ENCODE measurements at places on chromosomes 12 and 14. TPM values are rescaled to one million over a fixed set of nuclear protein-coding genes. Genes with fewer than 3 reads are reported as not detected.

NOVA1 gene
- not detected for total RNA-seq

SSTR1 gene
- not detected for total RNA-seq

PROX2 gene
- total RNA-seq, result not detected

PLEKHG7 gene
- total RNA-seq, result not detected

DNA sequence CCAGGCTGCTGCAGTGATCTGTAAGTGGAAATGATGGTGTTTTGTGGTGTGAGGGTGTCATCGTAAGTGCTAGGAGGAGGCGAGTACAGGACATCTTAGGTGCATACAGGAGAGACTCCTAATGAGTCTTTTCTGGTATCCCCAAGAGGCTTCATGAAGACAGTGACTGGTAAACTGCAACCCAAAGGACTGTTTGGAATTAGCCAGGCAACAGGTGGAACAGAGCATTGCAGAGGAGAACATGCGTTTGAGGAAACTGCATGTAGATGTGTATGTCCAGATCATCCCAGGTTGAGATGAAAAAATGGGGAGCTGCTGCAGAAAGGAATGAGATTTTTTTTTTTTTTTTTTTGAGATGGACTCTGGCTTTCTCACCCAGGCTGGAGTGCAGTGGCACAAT lies 5.4 kb downstream of the ACAD10 start:
- DNase-seq, result no peak

GRCh38 chr14:68487805-68488590 lies 304.9 kb downstream of the ZFP36L1 start:
- no peak for DNase-seq

GRCh38 chr12:52187640-52188039 lies 4.2 kb downstream of the KRT80 start:
- no peak for DNase-seq

DNA sequence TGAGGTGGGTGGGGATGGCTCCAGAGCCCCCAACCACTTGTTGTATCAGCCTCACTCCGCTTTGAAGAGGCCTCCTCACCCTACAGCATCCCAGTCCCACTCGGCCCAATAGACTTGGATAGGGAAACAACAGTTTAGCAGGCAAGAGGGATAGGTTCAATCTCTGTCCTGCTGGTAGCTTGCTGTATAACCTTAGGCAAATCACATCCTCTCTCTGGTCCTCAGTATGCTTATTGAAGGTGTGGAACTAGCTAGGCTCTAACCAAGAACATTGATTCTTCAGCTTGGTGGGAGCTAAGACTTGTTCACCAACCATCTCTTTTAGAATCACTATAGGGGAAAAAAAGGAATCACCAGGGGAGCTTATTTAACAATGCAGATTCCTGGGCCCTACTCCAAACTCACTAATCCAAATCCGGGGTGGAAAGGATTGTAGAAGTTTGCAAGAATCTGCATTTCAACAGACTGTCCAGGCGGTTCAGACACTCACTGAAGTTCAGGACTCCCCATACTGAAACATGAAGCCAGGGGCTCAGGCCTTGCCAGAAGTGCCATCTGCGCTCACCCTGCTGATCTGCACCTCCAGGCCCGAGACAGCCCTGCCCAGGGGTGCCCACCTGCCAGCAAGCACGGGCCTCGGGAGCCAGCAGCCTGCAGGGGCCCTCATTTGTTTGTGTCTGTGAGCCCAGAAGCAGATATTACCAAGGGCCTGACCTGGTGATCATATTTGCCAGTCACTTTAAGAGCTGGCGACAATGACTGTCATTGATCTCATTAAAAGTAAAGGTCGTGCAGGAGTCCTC lies 113.0 kb downstream of the ADCK1 start:
- DNase-seq, result no peak

DNA sequence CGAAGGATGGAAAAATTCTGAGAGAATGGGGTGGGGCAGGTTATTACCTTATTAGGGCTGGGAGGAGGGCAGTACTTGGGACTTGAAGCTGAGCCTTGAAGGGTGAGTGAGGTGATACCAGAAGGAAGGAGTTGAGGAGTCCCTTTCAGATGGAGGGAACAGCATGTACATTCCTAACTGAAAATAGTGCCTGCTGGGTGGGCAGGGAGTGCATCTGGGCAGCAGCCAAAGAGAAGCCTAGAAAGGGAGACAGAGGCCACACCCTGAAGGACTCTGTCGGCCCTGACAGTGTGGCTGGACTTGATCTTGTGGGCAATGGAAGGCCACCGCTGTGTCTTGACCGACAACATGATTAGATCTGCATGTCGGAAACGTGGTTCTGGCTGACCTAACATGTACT lies 147.6 kb downstream of the NDUFA12 start:
- no peak for DNase-seq

- no peak for DNase-seq
These were observed 136.3 kb upstream of the PLXNC1 start for GRCh38 chr12:94012071-94012470.

GRCh38 chr12:3255057-3255456 lies 177.9 kb downstream of the TSPAN9 start:
- DNase-seq, result no peak

- no peak for DNase-seq
These were observed 67.9 kb upstream of the BEGAIN start for GRCh38 chr14:100654814-100655740.

All from HCT116 (cell line).